Activated CD4-positive, alpha-beta T cell treated with anti-CD3 and anti-CD28 coated beads, Interleukin-10, Interleukin-2, amounts not matched to agents 100 ng/mL and 50 ng/mL, durations not matched to agents 16 hours and 8 hours (primary cell): ENCODE measurements at places on chromosomes 6 and 20.

GRCh38 chr20:10671221-10671918, 2.4 kb downstream of the JAG1 start:
- DNase-seq = peak; percentile 49

GRCh38 chr6:1346558-1347091, 34.7 kb downstream of the FOXQ1 start:
- DNase-seq = no peak

GRCh38 chr6:13985663-13986325, 61.0 kb downstream of the RNF182 start:
- DNase-seq = no peak

- no peak for DNase-seq
Observed at GRCh38 chr6:17036065-17036393, 65.8 kb upstream of the STMND1 start.

DNA sequence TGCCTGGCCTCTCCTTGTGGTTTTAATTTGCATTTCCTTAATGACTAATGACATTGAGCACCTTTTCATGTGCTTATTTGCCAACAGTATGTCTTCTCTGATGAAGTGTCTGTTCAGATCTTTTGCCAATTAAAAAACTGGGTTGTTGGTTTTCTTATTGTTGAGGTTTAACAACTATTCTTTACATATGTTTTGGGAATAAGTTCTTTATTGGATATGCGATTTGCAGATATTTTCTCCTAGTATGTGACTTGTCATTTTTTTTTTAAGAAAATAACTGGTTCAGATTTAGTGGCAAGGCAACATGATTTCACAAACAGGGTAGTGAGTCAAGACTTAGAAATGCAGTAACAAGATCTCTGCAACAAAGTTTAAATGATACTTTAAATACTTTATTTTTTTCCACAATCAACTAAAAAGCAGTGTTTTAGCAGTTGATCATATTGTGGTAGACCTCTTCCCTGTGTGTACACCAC, 67.8 kb downstream of the TIAM2 start:
- no peak for DNase-seq

GRCh38 chr6:11241793-11242201, 9.3 kb upstream of the NEDD9 start:
- DNase-seq = no peak

DNA sequence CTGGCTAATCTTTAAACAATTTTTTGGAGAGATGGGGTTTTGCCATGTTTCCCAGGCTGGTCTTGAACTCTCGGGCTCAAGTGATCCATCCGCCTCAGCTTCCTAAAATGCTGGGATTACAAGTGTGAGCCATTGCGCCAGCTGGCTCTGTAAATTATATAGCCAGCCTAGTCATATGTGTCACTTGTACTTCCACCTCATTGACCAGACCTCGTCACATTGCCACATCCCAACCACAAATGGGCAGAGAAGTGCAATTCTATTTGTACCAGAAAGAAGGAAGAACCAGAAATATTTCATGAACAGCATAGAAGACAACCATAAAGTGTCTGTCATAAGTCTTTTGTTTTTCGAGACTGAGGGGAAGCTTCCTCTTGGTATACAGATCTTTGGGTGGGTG, 304.9 kb upstream of the RNF24 start:
- no peak for DNase-seq

- DNase-seq = no peak
Observed at GRCh38 chr20:60817891-60818290, 434.2 kb upstream of the CDH4 start.

GRCh38 chr6:140445474-140446004, 1071.1 kb upstream of the CITED2 start:
- no peak for DNase-seq

DNA sequence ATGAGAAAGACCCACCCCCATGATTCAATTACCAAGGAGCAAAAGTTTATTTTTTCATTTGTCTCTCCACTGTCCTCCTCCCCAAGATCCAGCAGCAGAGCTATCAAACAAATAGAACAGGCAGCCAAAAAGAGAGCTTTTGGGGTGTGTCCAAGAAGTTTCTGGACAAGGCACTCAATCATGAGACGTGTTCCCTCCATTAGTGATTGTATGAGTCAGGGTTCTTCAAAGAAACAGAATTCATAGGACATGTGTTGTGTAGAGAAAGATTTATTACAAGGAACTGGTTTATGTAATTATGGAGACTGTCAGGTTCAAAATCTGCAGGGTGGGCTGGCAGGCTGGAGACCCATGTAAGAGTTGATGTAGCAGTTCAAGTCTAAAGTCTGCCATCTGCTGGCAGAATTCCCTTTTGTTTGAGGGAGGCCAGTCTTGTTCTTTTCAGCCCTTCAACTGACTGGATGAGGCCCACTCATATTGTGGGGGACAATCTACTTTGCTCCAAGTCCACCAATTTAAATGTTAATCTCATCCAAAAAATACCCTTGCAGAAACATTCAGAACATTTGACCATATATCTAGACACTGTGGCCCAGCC, 248.1 kb upstream of the OPRM1 start:
- DNase-seq = no peak

DNA sequence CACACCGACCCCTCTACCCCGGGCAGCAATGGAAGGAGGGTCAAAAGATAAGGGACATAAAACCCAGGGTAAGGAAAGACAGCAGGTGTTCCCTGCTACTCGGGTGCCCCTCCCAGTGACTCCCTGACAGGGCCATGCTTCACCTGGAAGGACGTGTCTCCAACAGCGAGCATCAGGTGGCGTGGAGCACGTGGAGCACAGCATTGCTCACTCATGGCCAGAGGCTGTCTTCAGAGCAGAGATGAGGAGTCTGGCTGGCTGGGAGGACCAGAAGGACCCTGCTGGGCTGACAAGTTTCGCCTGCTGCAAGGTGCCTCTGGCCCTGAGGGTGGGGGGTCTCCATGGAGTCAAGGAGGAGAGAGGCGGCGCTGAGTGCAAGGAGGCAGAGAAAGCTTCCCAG, 15.3 kb upstream of the CDH22 start:
- no peak for DNase-seq

GRCh38 chr6:155333414-155333813, 19.1 kb upstream of the TFB1M start:
- no peak for DNase-seq

- DNase-seq = peak; percentile 94
Observed at GRCh38 chr6:135088818-135089809, 34.5 kb upstream of the HBS1L start.

DNA sequence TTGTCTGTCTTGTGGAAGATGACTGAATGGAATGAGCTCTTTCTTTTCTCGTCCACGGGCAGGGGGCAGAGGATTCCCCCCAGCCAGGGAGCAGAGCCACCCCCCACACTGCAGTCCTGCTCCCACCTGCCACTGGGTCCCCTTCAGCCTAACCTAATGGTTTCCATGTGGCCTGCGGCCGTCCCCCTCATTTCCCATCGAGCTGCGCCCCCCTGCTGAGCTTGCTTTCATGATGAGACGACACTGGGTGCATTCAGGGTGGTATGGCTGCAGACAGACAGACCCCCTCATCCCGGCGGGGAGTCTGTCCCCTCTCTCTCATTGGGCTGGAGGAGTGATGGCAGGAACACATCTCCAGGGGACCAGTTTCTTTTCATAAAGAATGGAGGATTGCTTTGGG, 140.8 kb downstream of the DTNBP1 start:
- DNase-seq = no peak

GRCh38 chr6:168177103-168177891, 98.3 kb upstream of the FRMD1 start:
- DNase-seq = no peak

GRCh38 chr6:158475344-158476302, 84.3 kb upstream of the TMEM181 start:
- peak; percentile 37 for DNase-seq

DNA sequence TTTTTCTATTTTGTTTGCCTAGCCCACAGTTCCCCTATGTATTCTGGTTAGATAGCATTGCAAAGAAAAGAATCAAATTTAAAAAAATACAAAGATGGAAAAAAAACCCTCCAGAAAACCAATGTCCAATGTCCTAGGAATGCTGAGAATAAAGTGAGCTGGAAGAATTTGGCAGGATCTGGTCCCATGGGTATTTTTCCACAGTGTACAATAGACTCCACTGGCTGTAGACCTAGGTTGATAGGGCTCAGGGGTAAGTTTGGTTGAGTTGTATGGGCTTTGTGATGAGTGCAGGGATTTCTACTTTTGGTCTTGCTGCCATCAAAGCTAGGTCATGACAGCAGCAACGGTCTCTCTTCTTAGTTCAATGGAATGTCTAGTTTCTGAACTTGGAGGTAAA, 41.5 kb downstream of the SLC22A2 start:
- DNase-seq = no peak

DNA sequence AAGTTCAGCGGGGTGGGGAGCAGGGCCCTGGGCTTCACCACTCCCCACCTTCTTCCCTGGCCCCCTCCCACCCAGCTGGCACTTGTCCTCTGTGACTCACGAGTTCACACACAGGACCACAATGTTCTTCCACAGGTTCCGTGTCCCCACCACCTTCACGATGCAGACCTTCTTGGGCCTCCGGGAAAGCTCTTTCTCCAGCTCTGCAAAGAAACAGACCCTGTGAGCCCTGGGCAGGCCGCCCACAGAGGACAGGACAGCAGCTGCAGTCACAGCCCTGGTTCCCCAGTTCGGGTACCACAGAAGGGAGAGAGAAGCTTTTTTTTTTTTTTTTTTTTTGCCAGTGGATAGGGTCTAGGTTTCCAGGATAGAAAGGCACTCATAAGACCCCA, 30.9 kb downstream of the PSMG4 start:
- no peak for DNase-seq

- DNase-seq = peak; percentile 93
Observed at GRCh38 chr6:135180542-135181332, at the start of gene MYB. Gene MYB (plus strand): TSS chr6:135181308. CDS start chr6:135181514, 206 bp downstream.

- DNase-seq = no peak
Observed at GRCh38 chr6:78324213-78324612, 543.1 kb upstream of the IRAK1BP1 start.
